Non-pigmented ciliary epithelial cell (primary cell): ENCODE measurements at places on chromosomes 2 and 18.

- DNase-seq: no peak
These were observed at the start of gene ASB1 for GRCh38 chr2:238426568-238427434. Gene ASB1, plus strand, starts transcription at chr2:238426927. Its CDS starts 144 bp downstream, at chr2:238427071.

- DNase-seq: no peak
These were observed 5.4 kb upstream of the FAM124B start for GRCh38 chr2:224407241-224407701.

DNA sequence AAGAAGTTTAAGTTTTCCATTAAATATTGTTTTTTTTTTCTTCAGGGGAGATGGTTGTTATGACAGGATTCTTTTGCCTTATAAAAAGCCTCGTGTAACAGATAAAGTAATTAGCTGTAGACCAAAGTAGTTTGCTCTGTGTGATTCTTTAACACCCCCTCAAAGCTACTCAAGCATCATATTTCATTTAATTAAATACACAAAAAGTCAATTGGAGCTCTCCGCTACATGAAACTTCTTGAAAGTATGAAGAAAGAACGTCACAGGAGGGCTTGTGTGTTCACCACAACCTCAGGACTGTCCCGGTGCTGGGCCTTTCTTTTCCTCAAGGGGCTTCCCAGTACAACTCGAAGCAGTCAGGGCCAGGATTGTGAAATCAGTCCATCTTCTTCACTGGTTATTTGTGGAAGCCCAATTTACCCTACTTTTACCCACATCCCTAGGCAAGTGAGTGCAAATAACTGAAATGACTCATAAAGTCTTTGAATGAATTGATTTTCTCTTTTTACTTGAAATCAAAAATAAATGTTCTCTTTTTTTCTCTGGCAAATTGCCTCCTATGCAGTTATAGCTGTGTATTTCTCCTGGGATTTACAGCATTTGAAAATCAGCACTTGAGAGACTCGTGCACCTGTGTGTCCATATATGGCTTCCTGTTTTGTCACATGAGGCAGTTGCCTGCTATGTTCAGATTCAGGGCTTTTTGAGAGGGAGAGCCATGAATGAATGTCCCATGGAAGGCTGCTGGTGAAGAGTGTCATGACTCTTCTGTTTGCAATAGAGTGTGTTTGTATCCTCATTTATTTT, 48.6 kb downstream of the LINC00305 start:
- DNase-seq: no peak

DNA sequence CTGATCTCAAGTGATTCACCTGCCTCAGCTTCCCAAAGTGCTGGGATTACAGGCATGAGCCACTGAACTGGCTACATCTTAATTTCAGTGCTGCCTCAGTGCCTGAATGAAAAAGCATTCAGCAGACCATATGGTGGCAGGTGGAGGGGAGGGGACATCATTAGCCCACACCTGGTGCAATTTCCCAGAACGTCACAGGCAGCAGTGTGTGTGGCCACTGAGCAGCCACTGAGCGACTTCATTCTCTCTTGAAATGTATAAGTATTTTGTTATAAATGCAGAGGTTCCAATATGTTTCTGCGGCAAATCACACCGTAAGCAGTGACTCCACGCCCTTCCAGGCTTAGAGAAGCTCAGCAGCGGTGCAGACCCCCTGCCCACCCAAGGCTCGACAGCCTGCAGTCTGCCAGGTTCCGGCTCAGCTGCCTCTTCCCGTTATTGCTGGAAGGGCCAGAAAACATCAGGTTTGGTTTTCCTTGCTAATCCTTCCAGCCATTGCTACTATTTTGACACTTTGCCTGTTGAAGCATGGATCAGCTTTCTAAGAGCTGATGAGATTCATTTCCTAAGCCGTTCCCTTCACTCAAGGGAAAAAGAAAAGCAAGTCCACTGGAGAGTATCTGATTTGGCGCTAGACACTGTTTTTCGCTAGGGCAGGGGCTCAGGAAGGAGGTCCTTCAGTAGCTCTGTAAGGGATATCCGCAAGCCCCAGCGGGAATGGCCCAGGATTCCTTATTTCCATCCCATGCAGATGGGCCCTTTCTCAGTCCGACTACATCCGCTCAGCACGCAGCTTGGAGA, 250.7 kb downstream of the VAPA start:
- no peak for DNase-seq
